Stimulated activated CD8-positive, alpha-beta memory T cell treated with anti-CD3 and anti-CD28 coated beads, Interleukin-4, amount 100 ng/mL, for 1 hour (primary cell): ENCODE measurements at places on chromosomes 16 and 17.

DNA sequence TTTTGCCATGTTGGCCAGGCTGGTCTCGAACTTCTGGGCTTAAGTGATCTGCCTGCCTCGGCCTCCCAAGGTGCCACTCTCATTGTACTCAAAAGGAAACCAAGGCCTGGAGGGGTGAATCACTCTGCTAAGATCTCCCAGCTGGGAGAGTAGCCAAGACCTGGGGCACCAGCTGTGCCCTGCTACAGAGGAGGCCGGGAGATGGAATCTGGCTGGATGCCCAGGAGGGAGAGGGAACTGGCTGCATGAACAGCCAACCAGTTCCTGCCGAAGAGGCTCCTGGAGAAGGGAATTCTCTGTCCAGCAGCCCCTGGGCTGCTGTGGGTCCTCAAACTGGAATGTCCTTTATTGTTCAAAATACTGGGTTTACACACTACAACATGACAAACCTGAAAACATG, 238.7 kb upstream of the CIBAR2 start:
- DNase-seq, result no peak

- no peak for DNase-seq
These were observed 6.2 kb downstream of the SBK1 start for GRCh38 chr16:28298511-28298878.

GRCh38 chr16:7363422-7364417, 31.1 kb downstream of the RBFOX1 start:
- no peak for DNase-seq

- DNase-seq, result no peak
These were observed 1.6 kb downstream of the HSF4 start for GRCh38 chr16:67166110-67166547.

- DNase-seq, result no peak
These were observed 15.8 kb upstream of the SRRM2 start for GRCh38 chr16:2736476-2737237.

DNA sequence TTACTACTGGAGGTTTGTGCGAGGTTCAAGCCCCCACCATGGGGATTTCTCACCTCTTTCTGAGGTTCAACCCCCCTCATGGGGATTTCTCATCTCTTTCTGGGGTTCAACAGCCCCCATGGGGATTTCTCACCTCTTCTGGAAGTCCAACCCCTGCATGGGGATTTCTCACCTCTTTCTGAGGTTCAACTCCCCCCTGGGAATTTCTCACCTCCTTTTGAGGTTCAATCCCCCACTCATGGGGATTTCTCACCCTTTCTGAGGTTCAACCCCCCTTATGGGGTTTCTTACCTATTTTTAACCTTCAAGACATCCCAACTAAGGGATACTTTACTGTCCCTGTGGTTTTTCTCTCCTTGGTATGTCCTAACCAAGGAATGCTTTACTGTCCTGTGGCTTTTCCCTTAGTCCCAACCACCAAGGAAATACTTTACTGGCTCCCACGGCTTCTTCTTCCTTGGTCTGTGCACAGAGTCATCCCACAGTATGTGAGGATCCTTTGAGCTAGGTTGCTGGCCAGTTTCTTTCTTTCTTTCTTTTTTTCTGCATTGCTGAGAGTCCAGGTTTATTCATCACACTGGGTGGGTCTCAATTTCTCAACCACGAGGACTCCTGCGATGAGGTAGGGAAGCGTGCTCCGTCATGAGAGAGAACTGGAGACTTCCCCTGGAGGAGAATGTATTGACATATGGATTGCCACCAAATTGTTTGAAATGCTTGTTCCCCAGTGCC, 2140.2 kb downstream of the TP53TG3F start:
- DNase-seq, result no peak

DNA sequence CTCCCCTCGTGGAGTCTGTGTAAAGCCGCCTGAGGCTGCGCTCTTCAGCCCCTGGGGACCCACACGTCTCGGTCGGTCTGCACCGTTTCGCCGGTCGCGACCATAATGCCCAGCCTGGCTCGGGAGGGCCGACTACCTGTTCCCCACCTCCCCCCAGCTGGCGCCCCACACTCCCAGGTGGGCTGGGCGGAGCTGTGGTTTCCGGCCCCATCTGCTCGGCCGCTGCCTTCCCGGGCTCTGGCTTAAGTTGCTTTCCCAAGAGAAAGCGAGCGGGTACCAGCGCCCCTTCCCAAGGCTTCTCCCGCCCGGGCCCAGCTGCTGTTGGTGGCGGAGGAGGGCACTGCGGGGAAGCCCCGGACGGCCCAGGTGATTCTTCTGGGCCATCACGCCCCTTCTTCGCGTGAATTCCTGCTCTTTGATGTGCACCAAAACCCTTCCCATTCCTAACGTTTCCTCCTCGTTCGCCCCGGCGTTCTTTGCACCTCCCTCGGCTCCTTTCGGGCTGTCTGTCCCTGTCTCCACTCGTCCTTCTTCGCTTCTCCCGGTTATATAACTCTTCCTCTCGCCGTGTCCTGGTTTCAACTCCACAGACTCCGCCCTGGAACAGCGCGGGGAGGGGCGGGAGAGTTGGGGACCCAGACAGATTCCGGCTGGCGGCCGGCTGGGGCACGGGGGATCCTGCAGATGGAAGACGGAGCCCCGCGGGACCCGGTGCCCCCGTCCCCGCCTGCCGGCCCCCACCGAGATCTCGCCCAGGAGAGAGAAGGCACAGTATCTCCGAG, 2.0 kb downstream of the KDM6B start:
- DNase-seq, result no peak

DNA sequence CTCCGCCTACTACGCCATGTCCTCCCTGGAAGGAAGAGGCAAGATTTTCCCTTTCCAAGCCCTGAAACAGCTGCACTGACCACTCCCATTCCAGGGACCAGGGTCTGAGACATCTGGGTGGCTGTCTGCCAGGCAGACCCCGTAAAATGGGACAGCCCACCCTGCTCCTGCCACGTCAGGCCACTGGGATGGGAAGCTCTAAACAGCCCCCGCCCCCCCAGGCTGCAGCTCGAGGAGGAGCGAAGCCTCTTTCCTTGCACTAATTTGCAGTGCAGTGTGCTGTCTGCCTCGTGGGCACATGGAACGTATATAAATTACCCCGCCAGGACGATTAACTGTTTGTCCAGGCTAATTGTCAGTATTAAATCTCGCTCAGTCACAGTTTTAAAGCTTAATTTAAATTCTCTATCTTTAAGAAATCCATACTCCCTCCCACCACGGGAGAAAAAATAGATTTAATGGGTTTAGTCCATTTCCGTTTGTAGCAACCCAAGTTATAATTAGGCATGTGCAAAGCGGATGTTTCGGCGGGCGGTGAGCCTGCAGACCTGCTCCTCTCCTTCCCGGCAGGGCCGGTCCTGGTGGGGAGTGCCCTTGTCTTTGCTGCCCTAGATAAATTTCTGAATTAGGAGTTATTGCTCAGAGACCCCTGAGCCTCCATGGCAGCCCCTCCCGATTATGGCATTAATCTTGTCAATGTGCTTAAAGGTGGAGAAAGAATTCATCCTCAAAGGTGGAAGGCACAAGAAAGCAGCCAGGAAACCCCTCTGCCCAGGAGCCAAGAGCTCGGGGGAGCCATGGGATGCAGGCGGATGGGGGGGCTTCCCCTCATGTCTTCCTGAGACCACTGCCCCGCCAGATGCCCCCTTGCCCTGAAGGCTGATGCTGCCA, 268.0 kb upstream of the TNRC6C start:
- no peak for DNase-seq

- no peak for DNase-seq
These were observed 3.3 kb upstream of the RIPOR1 start for GRCh38 chr16:67525176-67525860.

DNA sequence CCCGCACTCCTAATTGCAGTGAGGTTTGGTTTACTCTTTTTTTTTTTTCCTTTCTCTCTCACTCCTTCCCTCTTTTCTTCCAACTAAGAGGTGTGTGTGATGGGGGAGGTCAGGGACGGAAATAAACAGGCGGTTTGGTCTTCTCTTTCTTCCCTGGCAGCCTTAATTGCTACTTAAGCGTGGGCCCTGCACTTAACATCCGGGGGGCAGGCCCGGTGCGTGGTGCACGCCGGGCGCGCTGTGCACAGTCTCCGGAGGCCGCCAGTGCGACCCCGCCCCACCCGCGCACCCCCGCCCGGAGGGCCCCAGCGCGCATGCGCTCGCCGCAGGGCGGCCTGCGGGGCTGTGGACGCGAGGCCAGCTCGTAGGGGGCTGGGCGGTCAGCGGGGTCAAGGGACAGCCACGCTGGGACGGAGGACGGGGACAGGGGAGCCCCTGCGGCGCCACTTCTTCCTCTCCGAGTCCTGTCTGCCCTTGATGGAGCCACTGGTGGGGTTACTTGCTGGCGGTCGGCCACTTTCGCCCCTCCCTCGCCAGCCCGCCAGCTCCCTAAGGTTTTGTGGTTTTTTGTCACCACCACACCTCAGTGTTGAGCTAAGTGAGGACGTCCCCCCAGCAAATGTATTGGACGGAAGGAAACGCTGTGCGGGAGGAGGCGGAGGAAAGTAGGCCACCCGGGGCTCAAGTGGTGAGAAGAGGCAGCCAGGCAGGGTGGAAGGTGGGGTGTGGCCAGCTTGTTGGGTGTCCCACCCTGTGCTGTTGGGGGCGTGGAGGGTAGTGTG, 120.9 kb downstream of the MRM1 start:
- peak; percentile 55 for DNase-seq

GRCh38 chr16:75267631-75268264, 16.3 kb upstream of the BCAR1 start:
- DNase-seq, result no peak

- no peak for DNase-seq
These were observed 139.7 kb downstream of the SEC14L1 start for GRCh38 chr17:77280304-77281121.

DNA sequence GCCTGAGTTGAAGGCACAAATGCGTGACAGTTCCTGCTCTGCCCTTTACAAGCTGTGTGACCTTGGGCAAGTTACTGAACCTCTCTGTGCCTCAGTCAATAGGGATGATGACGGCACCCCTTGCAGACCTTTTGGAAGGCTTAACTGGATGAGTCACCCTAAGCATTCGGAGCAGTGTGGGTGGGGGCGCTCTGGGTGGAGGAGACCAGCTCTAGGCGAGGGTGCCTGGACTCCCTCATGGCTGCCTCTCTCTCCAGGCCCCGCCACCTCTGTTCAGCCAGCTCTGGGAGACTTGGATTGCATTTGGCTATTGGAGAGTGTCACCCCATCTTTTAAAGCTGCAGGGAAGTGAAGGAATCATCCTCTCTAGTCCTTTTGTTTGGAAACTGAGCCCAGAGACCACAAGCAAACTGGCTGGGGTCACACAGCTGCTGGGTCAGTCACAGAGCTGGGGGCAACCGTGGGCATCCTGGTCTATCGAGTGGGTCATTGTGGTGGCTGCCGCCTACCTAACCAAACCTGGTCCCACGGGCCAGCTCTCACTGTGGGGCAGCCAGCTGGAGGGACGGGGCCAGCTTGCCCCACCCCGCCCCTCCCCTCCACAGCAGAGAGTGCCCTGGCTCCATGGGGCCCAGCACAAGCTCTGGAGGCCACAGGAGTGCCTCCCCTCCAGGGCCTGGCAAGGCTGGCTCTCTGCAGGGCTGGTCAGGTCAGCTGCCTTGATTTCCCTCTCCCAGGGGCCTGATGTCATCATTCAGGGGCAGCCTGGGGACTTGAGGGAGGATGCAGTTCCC, 20.2 kb upstream of the GSE1 start:
- DNase-seq, result no peak

DNA sequence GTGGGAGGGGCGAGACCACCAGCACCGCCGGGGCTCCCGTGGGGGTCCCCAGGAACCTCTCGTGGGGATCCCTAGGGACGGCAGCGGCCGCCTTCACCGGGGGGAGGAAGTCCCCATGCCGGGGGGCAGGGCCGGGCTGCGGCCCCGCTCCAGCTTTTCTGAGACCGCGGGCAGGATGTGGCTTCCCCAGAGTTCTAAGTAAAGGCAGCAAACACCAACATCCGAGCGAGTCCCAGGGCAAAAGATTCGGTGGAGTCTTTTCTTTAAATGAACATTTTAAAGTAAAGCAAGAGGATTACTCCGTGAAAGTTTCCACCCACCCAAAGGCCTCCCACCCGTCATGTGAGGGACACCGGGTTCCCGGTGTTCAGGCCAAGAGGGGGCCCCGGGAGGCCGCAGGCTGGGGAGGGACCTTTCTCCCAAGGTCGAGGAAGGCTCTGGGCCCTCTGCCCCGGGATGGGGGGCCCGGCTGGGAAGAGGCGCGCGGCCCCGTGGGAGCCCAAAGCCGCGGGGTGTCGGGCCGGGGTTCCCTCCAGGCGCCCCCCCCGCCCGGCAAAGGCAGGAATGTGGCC, 137.2 kb upstream of the RPH3AL start:
- DNase-seq, result no peak

GRCh38 chr17:79261355-79262072, 186.9 kb downstream of the ENGASE start:
- DNase-seq, result no peak

- DNase-seq, result no peak
These were observed 881 bp upstream of the LLGL1 start for GRCh38 chr17:18224387-18225120.

DNA sequence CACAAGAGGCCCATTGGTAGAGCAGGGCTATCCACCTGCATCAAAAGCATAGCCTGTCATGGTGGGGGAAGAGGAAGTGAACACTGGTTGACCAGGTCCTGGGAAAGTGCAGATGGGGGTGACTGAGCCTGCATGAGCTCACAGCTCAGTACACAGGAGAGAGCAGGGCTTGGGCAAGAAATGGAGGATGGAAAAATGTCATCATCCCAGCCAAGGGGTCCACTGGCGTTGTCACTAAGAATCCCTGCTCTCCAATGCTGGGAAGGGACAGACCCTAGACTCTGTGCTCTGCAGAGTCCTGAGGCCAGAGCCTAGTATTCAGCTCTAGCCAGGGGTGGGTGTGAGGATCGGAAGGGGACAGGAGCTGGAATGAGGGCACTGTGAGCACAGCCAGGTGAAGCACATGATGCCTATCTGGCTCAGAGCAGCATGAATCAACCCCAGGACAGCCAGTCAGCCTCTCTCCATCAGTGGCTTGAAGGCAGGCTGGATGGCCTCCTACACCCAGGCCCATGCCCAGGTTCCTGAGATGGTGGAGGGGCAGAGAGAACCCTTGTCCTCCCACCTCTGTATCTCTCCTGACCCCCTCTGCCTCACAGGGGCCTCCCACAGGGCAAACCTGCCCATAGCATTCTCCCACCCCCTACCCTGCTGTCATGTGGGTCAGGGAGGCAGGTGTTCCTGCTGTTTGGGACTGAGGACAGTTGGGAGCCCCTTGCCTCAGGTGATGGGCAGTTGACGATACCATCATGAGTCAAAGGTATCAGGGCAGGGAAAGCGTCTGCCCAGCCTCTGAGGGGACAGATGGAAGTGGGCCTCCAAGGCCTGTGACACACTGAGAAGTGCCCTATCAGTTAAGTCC, 13.8 kb upstream of the CTCF start:
- no peak for DNase-seq

- no peak for DNase-seq
These were observed 75.1 kb downstream of the MSI2 start for GRCh38 chr17:57331423-57331822.

GRCh38 chr16:397135-397661, at the start of gene NME4:
NME4 (plus strand) TSS chr16:397199; CDS start chr16:397223, 24 bp downstream.
- DNase-seq, result no peak

GRCh38 chr16:64182985-64183384, 938.9 kb downstream of the CDH11 start:
- DNase-seq, result no peak
